T-helper 1 cell treated with Interleukin-12 subunit alpha and Interleukin-12 subunit beta and Interleukin-4 antibody, amounts not matched to agents 30 ng/mL and 1 ng/mL, for 36 hours (primary cell): ENCODE measurements at places on chromosomes 2 and 18. TPM values are rescaled to one million over a fixed set of nuclear protein-coding genes. Genes with fewer than 3 reads are reported as not detected.

Gene UGT1A5
- not detected in 2 replicates for total RNA-seq

Gene C1QL2
- not detected in 2 replicates for total RNA-seq

Gene CCDC142
- total RNA-seq, result 38.1 and 43.9 TPM in 2 replicates

Gene DNAJC10
- total RNA-seq, result 78.2 and 79.1 TPM in 2 replicates

Gene SPHKAP
- total RNA-seq, result not detected in 2 replicates

Gene GALR1
- total RNA-seq, result not detected in 2 replicates
